ENCODE measurements at places on chromosomes 6 and 20. TPM values are rescaled to one million over a fixed set of nuclear protein-coding genes. Genes with fewer than 3 reads are reported as not detected.

The HTR1E gene
- not detected for total RNA-seq

The FNDC1 gene
- total RNA-seq, result 5.1 TPM

- DNase-seq, result no peak
Observed at GRCh38 chr6:41900861-41901260, 5.7 kb upstream of the USP49 start.

DNA sequence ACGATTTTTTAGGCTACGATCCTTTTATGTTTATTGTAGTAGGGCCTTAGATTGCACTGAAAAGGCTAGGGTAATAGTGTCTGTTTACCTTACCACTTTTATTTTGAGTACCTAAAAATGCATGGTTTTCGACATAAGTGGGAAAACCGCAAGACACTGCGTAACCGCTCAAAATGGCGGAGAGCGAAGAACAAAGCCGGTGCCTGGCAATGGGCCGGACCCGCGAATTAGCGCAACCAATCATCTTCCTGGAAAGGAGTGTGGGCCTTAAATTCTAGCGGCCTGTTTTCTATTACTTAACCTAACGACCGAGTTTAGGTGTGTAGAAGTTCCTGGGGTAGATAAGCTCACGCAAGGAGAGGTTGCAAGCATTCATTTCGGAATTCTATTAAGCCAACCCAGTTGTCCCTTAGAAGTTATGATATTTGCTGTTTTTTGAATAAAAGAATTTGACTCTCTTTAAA, 118.0 kb downstream of the HFE start:
- peak; percentile 92 for DNase-seq

DNA sequence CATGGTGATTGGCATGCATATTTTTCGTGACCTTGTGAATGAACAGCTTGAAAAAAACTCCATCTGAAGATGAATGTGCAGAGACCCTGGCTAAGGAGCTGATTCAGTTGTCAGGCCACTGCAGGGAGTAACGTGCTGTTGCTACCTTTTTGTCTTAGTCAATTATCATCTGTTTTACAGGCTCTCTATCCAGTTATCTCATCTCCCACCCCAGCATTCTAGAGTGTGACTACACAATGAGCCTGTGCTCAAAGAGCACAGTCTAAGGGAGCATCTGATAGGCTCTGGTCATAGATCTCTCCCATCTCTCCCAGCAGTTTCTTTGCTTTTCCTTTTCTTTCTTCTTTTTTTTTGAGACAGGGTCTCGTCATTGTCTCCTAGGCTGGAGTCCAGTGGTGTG, 45.5 kb downstream of the NDRG3 start:
- no peak for DNase-seq

GRCh38 chr20:20780127-20780824, 67.8 kb upstream of the RALGAPA2 start:
- DNase-seq, result peak; percentile 89

GRCh38 chr6:15340775-15341174, 94.9 kb downstream of the JARID2 start:
- no peak for DNase-seq

- no peak for DNase-seq
Observed at GRCh38 chr6:5271926-5272325, 10.6 kb downstream of the FARS2 start.

DNA sequence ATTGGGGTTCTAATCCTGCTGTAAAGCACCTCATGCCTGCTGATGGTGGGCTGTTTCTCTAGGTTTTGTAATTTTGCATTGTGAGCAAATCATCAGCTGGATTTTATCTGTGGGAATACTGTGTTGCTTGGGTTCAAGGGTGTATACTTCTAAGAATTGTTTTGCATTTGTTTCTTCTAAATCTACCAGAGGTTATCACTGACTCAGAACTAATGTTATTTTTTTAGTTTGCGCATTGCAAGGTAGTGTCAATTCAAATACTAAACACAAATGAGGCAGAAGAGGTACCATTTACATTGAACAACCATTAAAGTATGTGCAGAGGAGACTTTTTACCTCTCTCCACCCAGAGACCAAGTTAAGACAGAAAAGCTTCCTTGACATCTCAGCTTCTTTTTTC, 60.0 kb downstream of the CEP162 start:
- DNase-seq, result no peak

GRCh38 chr6:160108077-160108476, 13.5 kb upstream of the SLC22A1 start:
- DNase-seq, result no peak

DNA sequence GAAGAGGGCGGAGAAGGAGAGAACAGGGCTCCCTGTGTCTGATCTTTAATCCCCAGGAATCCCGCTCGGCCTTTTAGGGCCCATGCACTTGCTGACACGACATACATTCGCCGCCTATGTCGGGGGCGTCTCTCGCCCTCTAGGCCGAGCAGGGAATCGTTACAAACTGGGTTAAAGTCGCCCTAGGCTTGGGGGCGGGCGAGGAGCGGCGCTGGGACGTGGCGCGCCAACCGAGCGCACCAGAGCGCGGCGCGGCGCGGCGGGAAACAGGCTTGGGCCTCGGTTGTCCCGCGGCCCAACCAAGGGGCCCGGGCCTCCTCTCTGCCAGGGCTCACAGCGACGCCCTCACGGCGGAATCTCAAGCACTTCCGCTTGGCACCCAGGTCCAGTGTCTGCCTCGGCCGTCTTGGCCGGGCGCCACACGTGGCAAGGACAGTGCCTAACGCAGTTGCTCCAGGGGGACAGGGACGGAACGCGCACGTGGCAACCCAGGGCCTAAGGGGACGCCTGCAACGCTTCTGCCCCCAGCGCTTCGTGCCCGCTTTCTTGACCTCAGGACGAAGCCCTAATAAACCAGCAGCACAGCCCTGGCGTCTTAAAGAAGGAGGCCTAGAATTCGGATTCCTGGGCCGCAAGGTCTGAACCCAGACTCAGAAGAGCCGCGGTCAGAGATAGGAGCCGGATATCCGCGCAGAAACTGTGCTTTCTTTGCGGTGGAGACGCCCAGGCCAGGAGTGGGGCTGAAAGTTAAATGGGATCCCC, 71.5 kb downstream of the NCR2 start:
- no peak for DNase-seq

DNA sequence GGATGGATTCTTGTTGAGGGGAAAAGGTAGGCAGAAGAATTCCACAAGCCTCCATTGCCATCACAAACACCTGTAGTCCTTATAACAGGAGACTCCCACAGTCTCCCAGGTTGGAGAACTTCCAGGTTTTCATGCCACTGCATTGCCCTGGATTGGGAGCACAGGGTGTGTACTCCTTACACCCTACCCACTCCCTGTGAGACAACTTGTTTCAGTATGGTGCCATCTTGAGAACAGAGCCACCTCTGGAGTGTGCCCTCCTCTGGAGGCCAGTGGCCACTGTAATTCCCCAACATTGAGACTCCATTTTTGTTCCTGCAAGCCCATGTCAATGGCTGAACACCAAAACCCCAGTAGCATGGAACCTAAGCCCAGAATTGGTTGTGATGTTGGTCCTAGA, 123.5 kb upstream of the LAMA2 start:
- DNase-seq, result no peak
